Tongue (tissue), 3 donors: ENCODE measurements at places on chromosomes 4 and X. TPM values are rescaled to one million over a fixed set of nuclear protein-coding genes. Genes with fewer than 3 reads are reported as not detected.

DNA sequence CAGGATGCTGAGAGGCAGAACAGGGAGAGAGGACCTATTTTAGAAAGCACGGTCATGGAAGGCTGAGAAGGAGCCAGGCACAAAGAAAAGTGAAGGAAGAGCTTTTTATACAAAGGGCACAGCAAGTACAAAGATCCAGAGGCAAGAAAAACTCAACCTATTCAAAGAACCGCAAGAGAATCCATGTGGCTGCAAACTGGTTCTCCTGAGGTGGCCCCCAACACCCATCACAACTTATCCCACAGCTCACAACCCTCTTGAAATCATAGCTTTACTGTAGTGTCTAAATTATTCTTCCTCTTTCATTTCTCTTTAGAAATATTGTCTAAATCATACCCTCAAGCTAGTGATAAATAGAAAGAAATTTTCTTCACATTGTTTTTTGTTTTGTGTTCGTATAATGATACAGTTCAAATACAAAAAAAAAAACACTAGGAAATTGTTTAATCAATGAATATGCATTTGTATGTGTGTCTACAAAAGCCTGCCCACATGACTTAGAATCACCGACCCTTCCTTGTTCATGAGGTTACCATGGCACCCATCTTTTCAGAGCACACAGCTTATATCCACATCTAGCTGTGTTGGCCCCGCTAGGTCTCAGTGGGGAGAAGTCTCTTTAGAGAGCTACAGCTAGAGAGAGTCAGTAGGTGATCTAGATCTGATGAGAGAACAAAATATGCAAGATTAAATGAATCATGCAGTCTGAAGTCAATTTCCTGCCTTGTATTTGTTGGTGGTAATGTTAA lies 126.9 kb upstream of the DCLK2 start:
- DNase-seq: no peak

DNA sequence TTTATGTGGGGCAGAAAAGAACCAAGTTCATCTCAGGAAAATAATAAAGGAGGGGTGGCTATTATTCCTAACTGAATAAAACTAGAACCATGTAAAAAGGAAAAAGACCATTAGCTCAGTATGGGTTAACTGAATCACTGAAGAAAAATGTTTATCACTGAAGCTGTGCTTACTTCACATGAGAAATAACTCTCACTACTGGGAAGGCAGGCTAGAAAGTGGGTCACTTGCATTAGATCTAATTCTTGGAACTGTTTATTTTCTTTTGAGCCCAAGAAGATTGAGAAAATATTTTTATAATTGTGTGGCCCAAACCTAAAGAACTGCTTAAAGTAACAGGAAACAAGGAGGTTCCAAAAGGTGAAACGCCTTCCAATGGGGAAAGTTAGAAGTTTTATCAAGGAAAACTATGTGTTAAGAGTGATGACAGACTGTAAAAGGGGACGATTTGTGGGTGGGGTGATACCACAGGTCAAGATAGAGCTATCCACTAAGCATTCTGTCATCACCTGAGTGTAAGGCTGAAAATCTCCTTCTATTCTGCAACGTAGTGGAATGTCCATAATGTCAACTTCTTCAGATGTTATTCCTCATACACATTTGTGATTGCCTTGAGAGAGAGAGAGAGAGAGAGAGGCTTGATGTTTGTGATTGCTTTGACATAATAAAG lies 1083.5 kb downstream of the PCDH7 start:
- DNase-seq: no peak

The RAP1GDS1 gene
- total RNA-seq: 51.9 TPM

DNA sequence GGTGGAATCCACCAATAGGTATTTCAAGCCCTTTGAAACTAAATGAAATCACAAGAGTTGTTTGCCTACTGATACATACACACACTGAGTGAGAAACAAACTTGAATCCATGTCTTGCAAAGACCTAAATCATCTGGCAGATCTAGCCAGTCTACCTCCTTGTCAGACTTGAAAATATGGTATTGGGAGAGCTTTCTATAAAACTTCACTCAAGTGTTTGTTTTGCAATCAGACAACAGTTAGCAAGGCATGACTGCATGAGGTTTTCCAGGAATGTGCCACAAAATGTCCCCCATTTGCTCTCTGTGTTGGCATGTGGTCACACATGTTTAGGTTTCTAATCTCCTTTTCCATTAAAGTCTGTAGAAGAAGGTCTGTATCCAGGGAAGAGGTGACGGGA lies 52.4 kb downstream of the MAP3K15 start:
- no peak for DNase-seq

- DNase-seq: no peak
Measured at GRCh38 chr4:80463509-80463908, 128.0 kb downstream of the CFAP299 start.

The RHOXF2 gene
- not detected for total RNA-seq

The PSAPL1 gene
- total RNA-seq: 0.51 TPM

DNA sequence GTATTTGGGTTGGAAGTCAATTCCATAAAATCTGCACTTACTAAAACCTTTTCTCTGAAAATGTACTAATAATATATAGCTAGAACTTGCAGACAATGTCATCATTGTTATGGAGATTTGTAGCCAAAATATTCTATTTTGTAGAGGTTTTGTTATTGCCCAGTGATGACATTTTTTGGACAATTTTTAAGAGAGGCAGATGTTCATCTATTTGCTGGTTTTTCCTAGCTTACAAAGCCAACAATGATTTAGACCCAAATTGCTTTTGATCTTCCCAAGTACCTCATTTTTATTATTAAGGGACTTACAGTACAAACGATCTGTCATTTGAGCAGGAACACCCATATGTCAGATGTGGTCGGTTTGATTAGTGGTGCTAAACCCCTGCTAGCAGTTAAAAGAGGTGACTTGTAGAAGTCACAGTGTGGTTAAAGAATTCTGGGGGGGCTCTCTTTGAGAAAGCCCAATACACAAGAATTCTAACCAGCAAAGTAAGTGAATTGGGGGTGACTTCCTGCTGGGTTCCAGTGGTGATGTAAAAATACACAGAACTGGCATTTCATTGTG lies 136.2 kb downstream of the KIT start:
- DNase-seq: no peak

DNA sequence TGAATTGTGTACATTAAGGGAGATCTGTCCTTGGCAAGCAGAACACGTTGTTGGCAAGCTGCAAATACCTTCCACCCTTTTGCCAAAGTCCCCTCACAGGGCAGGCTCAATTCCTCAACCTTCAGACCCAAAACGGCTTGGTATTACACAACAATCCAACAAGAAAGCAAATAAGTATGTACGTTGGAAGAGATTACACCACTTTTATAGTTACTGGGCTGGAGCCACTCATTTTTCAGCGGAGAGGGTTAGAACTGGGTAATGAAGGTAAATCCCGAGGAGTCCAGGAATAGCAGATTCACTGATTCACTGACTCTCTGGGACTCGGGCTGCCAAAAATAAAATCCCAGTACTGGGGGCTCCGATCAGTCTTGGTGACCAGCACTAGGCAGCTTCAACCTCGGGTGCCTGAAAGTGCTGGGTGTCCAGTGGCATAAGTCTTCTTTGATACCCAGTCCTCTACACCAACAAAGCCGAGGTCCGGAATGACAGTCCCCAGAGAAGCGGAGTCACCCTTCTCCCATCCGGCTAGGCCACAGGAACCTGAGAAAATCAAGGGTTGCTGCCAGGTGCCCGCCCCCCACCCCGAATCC lies 587 bp downstream of the TIMM8A start:
- DNase-seq: peak; percentile 6

DNA sequence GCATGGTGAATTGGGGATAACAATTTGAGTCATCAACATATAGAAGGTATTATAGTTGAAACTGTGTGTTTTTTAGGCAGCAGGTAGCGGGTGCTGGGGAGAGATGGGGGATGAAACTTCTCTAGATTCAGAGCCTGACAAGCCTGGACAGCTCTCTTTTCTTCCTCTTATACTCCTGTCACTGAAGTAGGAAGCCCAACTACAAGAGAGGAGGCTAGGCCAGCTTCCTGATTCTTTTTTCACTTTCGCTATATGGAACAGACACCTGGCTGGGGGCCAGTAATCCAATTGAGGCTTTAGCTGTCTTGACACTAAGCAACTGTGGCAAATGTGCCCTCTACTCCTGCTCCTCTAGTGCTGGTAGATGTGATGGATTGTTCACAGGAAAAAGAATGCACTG lies 69.2 kb downstream of the PHKA1 start:
- peak; percentile 5 for DNase-seq

DNA sequence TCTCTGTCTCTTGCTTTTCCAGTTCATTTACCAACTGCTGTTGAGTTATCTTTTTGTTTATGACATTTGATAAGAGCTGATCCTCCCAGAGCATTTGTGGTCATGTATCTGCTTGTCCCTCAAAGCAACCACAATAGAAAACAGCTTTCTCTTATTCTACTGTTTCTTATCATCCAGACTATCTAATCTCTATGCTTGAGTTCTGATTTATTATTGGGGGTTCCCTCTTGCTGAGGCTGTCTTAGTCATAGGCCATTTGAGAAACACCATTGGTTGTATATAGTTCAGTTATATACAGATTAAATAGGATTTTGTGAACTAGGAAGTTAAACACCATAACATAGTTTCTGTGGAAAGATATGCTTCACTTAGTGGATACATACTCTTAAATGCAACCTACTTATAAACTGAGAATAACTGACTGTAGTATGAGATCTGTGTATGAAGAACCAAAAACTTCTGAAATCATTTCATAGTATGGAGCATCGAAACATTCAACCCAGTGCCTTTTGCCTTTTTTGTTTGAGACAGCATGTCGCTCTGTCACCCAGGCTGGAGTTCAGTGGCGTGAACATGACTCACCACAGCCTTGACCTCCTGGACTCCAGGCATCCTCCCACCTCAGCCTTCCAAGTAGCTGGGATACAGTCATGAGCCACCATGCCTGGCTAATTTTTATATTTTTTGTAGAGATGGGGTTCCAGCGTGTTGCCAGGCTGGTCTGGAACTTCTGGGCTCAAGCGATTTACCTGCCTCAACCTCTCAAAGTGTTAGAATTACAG lies 75.8 kb downstream of the STIM2 start:
- no peak for DNase-seq

- DNase-seq: peak; percentile 24
Measured at GRCh38 chr4:149884046-149884445, 68.4 kb upstream of the IQCM start.

GRCh38 chr4:124097447-124097846 lies 615.1 kb downstream of the ANKRD50 start:
- DNase-seq: no peak

- DNase-seq: no peak
Measured at GRCh38 chr4:15352524-15352923, 75.3 kb upstream of the C1QTNF7 start.

GRCh38 chr4:140353786-140354185 lies 19.7 kb upstream of the SCOC start:
- DNase-seq: no peak

GRCh38 chrX:154380153-154380552 lies 1.1 kb downstream of the EMD start:
- no peak for DNase-seq

- DNase-seq: no peak
Measured at GRCh38 chr4:14110407-14110806, 482.9 kb upstream of the BOD1L1 start.

DNA sequence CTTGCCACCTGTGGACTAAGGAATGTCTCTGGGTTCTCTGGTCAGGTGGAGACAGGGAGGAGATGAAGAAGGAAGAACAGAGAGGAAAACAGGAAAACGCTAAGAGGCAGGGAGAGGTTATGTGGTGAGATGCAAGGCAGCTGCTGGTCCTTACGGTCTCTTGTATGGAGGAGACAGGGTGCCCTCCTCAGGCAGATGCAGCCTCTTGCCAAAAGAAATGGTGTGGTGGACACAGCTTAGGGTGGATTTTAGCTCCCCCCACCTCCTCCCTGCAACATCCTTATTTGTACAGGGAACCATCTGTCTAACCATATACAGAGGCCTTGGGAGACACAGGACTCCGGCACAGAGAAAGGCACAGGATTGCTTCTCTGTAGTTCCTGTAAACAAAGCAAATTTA lies 9.7 kb downstream of the OCIAD2 start:
- DNase-seq: no peak

- DNase-seq: no peak
Measured at GRCh38 chr4:111453216-111453615, 692.0 kb upstream of the FAM241A start.

The CCDC158 gene
- 0.51 TPM for total RNA-seq

- DNase-seq: no peak
Measured at GRCh38 chr4:181475359-181475758, 767.8 kb upstream of the TENM3 start.

- DNase-seq: no peak
Measured at GRCh38 chr4:122777846-122778673, 45.6 kb downstream of the BBS12 start.

- no peak for DNase-seq
Measured at GRCh38 chrX:65731684-65732289, 64.3 kb downstream of the MSN start.

DNA sequence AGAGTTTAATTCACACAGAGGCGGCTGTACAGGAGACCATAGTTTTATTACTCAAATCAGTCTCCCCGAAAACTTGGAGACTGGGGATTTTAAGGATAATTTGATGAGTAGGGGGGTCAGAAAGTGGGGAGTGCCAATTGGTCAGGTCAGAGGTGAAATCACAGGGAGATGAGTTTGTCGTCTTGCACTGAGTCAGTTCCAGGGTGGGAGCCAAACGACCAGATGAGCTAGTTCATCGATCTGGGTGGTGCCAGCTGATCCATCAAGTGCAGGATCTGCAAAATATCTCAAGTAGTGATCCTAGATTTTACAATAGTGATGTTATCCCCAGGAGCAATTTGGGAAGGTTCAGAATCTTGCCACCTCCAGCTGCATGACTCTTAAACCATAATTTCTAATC lies 4.0 kb downstream of the ETFDH start:
- no peak for DNase-seq

The TMEM150C gene
- total RNA-seq: 6.4 TPM

DNA sequence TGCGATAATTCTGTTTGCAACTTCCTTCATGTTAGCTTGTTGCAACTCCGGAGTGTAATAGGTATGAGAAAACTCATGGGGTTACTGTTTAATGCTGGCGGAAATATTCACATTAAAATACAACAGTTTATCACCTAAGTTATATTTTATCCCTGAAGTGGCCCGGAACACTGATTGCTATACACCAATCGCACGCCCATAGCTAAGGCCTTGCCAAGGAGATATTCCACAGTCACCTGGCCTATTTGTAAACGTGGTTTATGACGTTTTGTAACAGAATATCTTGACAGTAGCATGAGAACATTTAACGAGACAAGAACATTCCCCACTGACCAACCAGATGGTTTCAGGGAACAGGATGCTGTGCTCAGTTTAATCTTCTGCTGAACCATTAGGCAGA lies 23.2 kb upstream of the FAM90A26 start:
- no peak for DNase-seq

The FANCB gene
- total RNA-seq: 6.8 TPM

The IL3RA gene
- 10.7 TPM for total RNA-seq

The GAGE1 gene
- not detected for total RNA-seq

The TRPC5OS gene
- total RNA-seq: 0.21 TPM

DNA sequence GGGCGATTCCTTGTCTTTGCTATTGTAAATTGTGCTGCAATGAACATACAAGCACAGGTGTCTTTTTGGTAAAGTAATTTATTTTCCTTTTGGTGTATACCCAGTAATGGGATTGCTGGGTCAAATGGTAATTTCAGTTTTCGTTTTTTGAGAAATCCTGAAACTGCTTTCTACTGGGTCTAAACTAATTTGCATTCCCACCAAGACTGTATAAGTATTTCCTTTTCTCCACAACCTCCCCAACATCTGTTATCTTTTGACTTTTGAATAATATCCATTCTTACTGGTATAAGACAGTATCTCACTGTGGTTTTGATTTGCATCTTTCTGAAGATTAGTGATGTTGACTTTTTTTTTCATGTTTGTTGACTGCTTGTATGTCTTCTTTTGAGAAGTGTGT lies 2506.0 kb downstream of the PCDH7 start:
- no peak for DNase-seq

The MAGEB3 gene
- total RNA-seq: not detected
